ENCODE measurements at places on chromosomes 12 and 14. TPM values are rescaled to one million over a fixed set of nuclear protein-coding genes. Genes with fewer than 3 reads are reported as not detected.
A peak's percentile ranks its signal among the peaks of the same experiment; 100 is the strongest.

The GPX2 gene
- 59.8 TPM for total RNA-seq

The BDKRB1 gene
- total RNA-seq, result 15.3 TPM

The LRIG3 gene
- total RNA-seq, result 63.9 TPM

The KRT78 gene
- total RNA-seq, result not detected

The IRAK3 gene
- 7.5 TPM for total RNA-seq

The BCL2L14 gene
- 13.6 TPM for total RNA-seq

The TRHDE gene
- 5.0 TPM for total RNA-seq

The KRT1 gene
- 0.13 TPM for total RNA-seq

The PWP1 gene
- total RNA-seq, result 54.8 TPM

The PRB2 gene
- 0.10 TPM for total RNA-seq

The KRT74 gene
- total RNA-seq, result not detected

The SSPN gene
- total RNA-seq, result 4.1 TPM

DNA sequence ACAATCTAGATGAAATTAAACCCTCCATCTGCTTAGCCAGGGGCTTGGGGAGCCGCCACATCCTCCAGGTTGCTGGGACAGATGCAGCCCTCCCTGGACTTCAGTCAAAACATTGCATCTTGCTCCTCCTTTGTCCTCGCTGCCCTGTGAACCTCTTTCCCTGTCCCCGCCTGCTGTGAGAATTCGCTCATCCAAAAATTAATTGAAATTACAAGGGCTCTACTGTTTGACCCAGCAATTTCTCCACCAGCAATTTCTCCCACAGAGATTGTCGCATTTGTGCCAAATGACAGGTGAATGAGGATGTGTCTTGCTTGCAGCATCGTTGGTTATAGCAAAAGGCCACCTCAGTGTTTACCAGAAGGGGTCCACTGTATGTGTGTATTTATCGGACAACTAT, 5.0 kb upstream of the POP5 start:
- no peaks in the 10 kb centered on the region for H3K36me3 ChIP-seq
- no peak overlapping the region for H3K27ac ChIP-seq
- no peak for DNase-seq

GRCh38 chr12:76020281-76020680, 11.3 kb downstream of the PHLDA1 start:
- no peak for DNase-seq
- H3K27me3 ChIP-seq, result no peaks in the 10 kb centered on the region
- peak overlapping the region; percentile 72 for H3K27ac ChIP-seq

DNA sequence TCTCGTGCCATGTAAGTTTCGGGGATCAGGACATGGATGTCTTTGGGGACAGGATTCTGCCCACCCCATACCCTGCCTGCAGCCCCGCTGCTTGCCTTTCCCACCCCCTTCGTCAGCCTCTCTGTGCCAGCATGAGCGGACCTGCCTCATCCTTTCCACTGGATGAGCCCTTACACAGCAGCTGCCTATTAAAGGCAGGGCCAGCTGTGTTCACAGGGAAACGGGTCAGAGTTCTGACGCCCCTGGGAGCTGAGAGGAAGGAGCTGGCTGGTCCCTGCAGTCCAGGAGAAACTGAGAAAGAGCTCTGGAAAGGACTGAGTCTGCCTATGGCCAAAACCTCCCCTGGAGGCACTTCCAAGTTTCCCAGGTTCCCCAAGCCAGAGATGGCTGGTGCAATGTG, 83.5 kb upstream of the NCOR2 start:
- no peak overlapping the region for H3K27ac ChIP-seq
- DNase-seq, result no peak
- peaks cover 11% of the 10 kb centered on the region for H3K4me1 ChIP-seq
- H3K36me3 ChIP-seq, result no peaks in the 10 kb centered on the region

GRCh38 chr14:42110167-42110566, 503.5 kb downstream of the LRFN5 start:
- H3K4me1 ChIP-seq, result no peaks in the 10 kb centered on the region
- H3K27ac ChIP-seq, result no peak overlapping the region
- no peak overlapping the region for H3K4me3 ChIP-seq
- H3K27me3 ChIP-seq, result no peaks in the 10 kb centered on the region
- no peaks in the 10 kb centered on the region for H3K36me3 ChIP-seq

- DNase-seq, result no peak
- H3K36me3 ChIP-seq, result no peaks in the 10 kb centered on the region
- H3K27me3 ChIP-seq, result peaks cover 54% of the 10 kb centered on the region
- H3K4me3 ChIP-seq, result no peak overlapping the region
- no peak overlapping the region for H3K27ac ChIP-seq
These were observed 3.6 kb upstream of the ANO2 start for GRCh38 chr12:5948696-5949095.

GRCh38 chr12:121894633-121895032, 6.0 kb downstream of the PSMD9 start:
- H3K27ac ChIP-seq, result peak overlapping the region; percentile 89
- no peaks in the 10 kb centered on the region for H3K36me3 ChIP-seq
- no peaks in the 10 kb centered on the region for H3K27me3 ChIP-seq
- H3K4me1 ChIP-seq, result peaks cover 25% of the 10 kb centered on the region

DNA sequence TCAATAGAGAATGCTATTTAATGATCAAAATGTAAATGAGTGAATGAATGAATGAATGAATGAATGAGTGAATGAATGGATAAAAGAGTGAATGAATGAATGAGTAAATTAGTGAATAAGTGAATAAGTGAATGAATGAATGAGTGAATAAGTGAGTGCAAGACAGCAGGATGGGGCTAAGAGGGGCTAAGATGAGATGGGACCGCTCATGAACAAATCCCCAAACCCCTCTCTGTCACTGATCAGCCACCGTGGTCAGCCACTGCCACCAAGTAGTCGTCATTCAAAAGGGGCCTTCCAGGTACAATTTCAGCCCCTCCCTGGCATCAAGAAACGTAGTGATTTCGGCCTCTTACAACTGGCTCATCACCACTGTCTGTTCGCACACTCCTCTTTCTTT, 79.2 kb downstream of the BCL11B start:
- no peak overlapping the region for H3K4me3 ChIP-seq
- no peak for DNase-seq
- peaks cover 12% of the 10 kb centered on the region for H3K4me1 ChIP-seq

DNA sequence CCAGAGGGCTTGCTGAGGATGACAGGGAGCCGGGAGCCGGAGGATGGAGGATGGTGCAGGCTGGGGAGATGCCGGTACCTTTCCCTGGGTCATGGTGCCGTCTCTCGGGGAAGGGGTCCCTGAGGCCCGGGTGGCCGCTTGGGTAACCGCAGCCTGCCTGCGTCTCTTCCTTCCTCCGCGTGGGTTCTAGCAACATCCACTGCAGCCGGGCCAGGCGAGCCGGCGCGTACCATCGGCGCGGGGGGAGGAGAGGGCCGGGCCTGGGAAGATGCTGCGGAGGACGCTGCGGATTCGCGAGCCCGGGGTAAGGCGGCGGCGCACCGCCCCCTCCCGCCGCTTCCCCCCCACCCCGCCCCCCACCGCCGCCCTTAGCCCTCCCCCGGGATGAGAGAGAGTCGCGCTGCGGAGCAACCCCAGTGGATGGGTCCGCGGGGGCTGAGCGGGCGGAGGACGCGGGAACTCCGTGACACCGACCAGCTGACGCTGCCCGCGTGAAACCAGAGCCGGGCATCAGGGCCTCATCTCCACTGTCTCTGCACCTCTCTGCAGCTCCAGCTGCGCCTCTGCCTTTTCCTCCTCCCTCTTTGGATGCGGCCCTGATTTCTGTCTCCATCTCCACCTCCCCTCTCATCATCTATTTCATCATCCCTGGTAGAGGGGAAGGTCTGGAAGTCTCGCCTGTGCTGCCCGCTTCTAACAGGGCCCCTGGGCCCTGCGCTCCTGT, at the start of gene FAIM2:
FAIM2 (minus strand) TSS at position 201 of the 724 bp plus-strand sequence; CDS start at position 93, 108 bp downstream.
- H3K4me3 ChIP-seq, result no peak within 1 kb of the TSS
- peak; percentile 79 for DNase-seq
- peaks cover 5% of the 10 kb centered on the region for H3K4me1 ChIP-seq
- peak within 1 kb of the TSS; percentile 92 for H3K27ac ChIP-seq

DNA sequence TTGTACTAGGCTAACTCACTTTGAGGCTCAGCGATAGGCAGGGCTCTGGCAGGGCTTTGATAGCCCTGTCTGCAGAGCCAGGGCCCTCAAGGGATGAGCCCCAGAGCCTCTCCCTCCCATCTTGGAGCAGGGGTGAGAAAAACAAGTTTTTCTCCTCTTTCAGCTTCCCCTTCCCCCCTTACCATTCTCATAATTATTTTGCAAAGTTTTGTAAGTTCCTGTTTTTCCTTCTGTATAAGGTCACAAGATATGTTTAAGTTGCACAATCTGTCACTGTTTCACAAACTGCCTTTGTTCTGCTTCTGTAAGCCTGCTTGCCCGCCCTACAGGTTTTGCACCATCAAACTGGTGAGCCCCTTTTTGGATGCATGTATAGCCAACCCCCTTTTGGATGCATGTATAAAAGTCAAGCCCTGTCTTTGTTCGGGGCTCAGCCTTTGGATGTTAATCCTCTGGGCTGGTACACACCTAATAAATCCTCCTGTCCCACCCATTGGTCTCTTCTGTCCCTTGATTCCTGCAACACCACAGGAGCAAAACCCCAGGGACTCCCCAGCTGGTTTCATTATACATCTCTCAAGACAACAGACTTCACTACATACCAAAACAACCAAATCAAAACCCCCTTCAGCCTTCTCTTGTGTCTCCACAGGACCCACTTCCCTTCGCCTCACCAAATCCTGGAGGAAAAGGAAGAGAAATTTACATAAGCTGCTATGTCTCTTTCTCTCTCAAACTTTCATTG, 52.5 kb upstream of the RESF1 start:
- H3K27ac ChIP-seq, result no peak overlapping the region
- H3K4me1 ChIP-seq, result no peaks in the 10 kb centered on the region
- no peaks in the 10 kb centered on the region for H3K27me3 ChIP-seq
- H3K4me3 ChIP-seq, result no peak overlapping the region
- DNase-seq, result no peak
- H3K36me3 ChIP-seq, result no peaks in the 10 kb centered on the region

- H3K36me3 ChIP-seq, result no peaks in the 10 kb centered on the region
- H3K27ac ChIP-seq, result peak overlapping the region; percentile 95
- no peaks in the 10 kb centered on the region for H3K27me3 ChIP-seq
- DNase-seq, result peak; percentile 77
- H3K4me3 ChIP-seq, result no peak overlapping the region
These were observed 8.1 kb downstream of the GAPDH start for GRCh38 chr12:6542209-6543009.

DNA sequence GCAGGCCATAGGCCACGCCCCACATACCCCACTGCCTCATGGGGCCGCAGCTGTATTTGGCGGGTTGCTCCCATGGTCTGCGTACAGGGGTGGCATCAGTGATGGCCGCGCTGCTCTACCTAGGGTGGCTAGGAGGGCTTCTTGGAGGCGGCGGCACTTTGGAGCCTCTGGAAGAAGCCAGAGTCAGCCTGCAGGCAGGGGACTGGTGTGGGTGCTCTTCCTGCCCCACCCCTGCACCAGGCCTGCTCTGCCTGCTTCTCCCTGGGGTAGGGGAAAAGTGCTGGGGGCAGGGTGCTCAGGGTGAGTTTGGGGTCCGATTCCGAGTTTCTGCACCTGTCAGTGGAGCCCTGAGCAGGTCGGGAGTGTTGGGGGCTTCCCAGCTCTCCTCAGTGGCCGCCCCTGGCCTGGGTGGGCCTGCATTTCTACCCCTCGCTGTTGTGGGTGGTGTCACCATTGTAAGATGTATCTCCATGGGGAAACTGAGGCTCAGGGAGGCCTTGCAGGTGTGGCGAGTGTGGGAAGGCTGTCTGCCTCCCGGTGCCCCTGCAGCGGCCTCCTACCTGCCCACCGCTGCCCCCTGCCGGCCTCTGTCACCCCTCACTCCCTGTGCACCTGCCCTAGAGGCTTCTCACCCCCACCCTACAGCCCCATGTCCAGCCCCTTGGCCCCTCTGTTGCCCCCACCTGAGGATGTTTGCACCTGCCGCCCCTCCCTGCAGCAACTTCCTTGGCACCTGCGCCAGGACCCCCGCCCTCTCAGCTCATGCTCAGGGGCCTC, 5.5 kb downstream of the CEP170B start:
- H3K4me1 ChIP-seq, result peaks cover 21% of the 10 kb centered on the region
- H3K27me3 ChIP-seq, result no peaks in the 10 kb centered on the region
- DNase-seq, result no peak

DNA sequence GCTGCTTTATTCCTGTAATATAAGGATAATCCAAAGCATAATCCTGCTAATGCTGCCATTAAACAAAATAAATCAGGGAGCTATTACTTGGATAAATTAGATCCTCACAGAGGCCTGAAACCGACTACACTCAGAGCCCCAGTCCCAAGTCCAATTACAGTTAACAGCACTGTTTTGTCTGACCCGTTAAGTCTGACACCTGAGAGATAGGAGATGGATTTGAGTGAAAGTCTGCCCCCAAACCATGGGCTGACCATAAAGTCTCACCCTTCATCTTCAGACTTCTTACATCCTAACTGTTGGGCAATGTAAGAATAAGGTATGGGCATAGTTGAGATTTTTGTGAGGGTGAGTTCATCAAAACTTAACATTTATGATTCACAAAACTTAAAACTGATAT, 181.7 kb downstream of the PLCZ1 start:
- no peak overlapping the region for H3K27ac ChIP-seq
- no peak for DNase-seq
- no peaks in the 10 kb centered on the region for H3K27me3 ChIP-seq
- no peaks in the 10 kb centered on the region for H3K36me3 ChIP-seq
- no peak overlapping the region for H3K4me3 ChIP-seq
